Left ventricle myocardium inferior (tissue), 1 donor: ENCODE measurements at places on chromosomes 12 and 14.

DNA sequence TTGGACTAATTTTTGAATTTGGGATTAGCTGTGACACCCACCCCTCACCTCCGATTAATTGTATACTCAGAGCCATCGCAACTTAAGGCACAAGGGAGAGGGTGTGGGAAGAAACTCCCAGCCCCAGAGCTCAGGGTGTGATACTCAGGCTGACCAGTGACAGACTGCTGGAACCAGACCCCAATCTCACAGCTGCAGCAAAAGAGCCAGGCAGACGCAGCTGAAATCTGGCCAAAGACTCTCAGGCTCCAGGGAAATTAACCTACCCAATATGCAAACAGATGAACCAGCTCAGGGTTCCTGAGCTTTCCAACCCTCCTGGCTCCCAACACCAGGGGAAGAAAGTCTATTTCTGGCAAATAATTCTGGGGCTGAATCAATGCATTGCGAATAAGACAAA is 30.5 kb downstream of the ANAPC7 start:
- peak; percentile 52 for DNase-seq

DNA sequence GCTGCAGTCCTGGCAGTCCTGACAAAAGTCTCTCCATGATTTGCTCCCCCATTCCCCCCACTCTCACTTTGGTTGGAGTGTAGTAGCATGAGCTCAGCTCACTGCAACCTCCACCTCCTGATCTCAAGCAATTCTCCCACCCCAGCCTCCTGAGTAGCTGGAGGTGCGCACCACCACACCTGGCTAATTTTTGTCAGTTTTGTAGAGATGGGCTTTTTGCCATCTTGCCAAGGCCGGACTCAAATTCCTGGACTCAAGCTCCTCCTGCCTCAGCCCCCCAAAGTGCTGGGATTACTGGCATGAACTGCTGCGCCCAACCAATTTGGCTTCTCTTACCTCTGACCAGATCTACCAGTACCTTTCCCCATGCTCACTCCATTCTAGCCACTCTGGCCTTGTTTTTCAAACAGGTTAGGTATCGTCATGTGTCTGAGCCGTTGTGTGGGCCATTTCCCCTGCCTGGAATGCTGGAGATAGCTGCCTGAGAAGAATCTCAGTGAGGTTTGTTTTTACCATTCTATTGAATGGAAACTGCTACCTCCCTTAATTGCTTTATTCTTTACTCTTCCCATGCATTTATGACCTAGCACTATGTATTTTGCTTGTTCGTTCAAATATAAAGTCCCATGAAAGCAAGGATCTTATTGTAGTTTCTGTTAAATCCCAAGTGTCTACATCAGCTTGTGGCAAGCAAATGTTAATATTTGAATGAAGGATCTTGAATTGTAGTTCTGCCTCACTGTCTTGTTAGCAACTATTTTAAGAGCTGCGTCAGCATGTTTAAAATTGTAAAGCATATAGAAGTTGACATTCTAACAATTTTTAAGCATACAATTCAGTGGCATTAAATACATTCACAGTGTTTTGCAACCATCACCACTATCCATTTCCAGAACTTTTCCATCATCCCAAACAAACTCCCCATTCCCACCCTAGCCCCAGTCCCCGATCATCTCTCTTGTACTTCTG is 39.7 kb downstream of the CPSF6 start:
- DNase-seq = no peak

DNA sequence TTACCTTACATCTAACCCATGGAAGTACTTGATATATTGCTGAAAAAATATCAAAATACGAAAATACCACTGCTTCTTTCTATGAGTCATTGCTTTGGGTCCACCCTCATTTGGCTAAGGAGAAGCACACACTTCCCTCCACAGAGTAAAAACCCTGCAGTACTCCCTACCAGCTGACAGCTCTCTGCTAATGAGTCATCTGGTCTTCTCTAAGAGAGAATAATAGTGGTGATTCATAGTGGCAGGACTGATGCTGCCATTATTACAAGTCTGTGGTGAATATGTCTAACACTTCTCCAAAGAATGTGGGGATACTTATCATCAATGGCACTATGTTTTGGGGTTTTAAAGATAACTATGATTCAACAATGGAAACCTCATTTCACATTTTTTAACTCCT is 90.7 kb downstream of the PPFIA2 start:
- no peak for DNase-seq

- no peak for DNase-seq
Measured at GRCh38 chr12:26715232-26715631, 117.8 kb downstream of the ITPR2 start.

GRCh38 chr14:98593361-98593761 is 678.6 kb downstream of the BCL11B start:
- DNase-seq = no peak
